ENCODE measurements at places on chromosomes 16 and 17. TPM values are rescaled to one million over a fixed set of nuclear protein-coding genes. Genes with fewer than 3 reads are reported as not detected.

GRCh38 chr17:79800325-79801155 is 3.7 kb upstream of the CBX8 start:
- peak; percentile 66 for DNase-seq

- no peak for DNase-seq
These were observed 43.7 kb downstream of the CDC27 start for GRCh38 chr17:47145351-47145750.

- DNase-seq: no peak
These were observed 8.2 kb upstream of the MMP2 start for GRCh38 chr16:55470533-55471371.

- DNase-seq: no peak
These were observed 210.0 kb upstream of the GSE1 start for GRCh38 chr16:85402910-85403692.

DNA sequence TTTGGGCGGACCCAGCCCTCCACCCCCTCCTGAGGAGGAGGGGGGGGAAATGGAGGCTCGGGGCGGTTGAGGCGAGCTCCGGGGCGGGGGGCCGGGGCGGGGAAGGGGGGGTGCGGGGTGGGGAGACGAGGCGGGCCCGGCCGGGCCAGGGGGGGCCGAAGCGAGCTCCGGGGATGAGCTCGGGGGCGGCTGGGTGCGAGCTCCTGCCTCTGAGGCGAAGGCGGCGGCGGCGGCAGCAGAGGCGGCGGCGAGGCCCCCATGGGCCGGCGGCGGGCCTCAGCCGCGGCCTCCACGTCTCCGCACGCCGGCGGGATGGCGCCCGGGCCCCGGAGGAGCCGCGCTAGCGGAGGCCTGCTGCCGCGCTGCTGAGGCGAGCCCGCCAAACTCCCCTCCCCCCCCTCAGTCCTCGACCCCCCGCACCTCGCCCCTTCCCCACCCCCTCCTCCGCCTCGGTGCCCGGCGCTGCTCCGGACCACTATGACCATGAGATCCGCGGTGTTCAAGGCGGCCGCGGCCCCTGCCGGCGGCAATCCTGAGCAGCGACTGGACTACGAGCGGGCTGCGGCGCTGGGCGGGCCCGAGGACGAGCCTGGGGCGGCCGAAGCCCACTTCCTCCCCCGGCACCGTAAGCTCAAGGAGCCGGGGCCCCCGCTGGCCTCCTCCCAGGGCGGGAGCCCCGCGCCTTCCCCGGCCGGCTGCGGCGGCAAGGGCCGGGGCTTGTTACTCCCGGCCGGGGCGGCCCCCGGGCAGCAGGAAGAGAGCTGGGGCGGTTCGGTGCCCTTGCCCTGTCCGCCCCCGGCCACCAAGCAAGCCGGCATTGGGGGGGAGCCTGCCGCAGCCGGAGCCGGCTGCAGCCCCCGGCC is 596 bp downstream of the MSL1 start:
- peak; percentile 57 for DNase-seq

DNA sequence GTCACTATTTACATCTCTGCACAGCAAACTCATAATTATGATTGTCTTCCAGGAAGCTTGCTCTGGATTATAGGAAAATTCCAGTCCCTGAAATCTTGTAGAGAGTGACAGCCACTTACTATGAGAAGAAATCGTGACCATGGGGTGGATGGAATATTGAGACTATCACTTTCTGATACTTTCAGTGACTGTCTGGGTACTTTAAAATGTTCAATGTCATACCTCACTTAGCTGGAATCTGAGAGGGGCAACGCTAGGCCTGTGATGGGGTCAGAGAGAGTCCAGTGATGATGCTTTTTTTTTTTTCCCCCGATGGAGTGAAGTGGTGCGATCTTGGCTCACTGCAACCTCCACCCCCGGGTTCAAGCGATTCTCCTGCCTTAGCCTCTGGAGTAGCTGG is 32.2 kb upstream of the RGS9 start:
- no peak for DNase-seq

GRCh38 chr17:35816723-35817122 is 7.4 kb downstream of the TAF15 start:
- no peak for DNase-seq

- DNase-seq: peak; percentile 26
These were observed 1.2 kb upstream of the YPEL2 start for GRCh38 chr17:59330053-59330942.

DNA sequence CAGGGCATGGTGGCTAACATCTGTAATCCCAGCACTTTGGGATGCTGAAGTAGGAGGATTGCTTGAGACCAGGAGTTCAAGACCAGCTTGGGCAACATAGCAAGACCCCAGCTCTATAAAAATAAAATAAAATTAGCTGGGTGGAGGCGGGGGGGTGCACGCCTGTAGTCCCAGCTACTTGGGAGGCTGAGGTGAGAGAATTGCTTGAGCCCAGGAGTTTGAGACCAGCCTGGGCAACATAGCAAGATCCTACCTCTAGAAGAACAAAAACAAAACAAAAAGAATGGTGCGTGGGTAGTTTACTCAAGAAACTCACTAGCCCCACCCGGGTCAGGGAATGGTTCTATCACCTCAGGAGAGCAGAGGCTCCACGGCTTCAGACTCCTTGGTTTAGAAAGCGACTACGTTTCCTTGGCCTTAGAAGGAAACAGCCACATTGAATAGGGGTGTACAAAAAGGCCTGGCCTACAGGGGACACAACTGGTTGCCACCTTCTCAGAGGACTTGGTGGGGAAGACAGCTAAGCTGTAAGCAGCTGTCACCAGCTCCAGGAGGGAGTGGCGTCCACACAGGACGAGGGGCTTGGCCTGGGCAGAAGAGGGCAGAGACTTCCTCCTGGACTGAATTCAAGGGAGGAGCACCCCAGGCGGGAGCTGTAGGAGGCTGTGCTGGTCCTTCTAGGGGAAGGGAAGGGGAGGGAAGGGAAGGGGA is 716 bp downstream of the TK1 start:
- DNase-seq: no peak

DNA sequence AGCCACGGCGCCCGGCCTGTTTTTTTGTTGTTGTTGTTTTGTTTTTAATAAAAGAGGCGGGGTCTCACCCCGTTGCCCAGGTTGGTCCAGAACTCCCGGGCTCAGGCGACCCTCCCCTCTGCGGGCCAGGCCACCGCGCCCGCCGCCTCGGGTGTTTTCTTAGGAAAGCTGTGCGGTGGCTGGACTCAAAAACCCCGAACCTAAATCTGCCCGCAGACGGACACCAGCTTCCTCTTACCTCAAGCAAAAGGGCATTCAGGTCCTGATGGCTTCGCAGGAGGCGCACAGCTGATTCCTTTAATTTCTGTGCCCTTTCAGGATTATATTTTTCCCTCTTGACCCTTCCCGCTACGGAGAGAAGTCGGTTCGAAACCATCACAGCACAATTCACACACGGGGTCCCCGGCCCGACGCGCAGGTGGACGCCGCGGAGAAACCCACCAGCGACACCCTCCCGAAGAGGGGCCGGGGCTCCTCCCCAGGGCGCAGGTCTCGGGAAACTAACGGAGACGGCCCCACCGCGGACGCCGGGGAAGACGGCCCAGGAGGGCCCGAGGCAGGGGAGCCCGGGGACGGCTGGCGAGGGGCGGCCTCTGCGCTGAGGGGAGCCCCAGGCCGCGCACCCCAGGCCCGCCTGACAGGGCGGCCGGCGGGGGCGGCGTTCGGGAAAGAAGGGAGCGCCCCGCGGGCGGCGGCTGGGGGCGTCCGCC is 653 bp downstream of the FANCA start:
- no peak for DNase-seq

GRCh38 chr16:2250652-2251295 is 613 bp downstream of the ECI1 start:
- peak; percentile 76 for DNase-seq

DNA sequence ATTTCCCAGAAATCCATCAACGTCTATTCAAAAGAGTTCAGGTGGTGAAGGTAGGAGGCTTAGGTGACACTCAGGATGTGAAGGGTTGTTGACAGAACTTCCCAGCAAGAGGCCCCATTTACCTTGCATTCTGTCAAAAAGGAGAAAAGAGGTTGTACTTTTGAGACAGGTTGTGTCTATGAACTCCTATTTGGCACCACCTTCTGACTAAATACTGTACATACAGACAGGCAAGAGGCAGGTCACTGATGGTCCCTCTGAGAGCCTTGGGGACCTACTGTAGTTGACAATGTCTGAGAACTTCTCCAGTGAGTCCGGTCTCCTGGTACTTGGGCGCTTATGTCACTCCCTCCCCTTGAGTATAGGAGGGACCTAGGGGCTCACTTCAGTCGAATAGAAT is 479.3 kb upstream of the ZFHX3 start:
- no peak for DNase-seq

- no peak for DNase-seq
These were observed 92.6 kb upstream of the ASIC2 start for GRCh38 chr17:33385713-33386112.

GRCh38 chr16:29899516-29900101 is at the start of gene SEZ6L2:
SEZ6L2 (minus strand) TSS chr16:29899550; CDS start chr16:29899019, 531 bp downstream.
- DNase-seq: peak; percentile 83

DNA sequence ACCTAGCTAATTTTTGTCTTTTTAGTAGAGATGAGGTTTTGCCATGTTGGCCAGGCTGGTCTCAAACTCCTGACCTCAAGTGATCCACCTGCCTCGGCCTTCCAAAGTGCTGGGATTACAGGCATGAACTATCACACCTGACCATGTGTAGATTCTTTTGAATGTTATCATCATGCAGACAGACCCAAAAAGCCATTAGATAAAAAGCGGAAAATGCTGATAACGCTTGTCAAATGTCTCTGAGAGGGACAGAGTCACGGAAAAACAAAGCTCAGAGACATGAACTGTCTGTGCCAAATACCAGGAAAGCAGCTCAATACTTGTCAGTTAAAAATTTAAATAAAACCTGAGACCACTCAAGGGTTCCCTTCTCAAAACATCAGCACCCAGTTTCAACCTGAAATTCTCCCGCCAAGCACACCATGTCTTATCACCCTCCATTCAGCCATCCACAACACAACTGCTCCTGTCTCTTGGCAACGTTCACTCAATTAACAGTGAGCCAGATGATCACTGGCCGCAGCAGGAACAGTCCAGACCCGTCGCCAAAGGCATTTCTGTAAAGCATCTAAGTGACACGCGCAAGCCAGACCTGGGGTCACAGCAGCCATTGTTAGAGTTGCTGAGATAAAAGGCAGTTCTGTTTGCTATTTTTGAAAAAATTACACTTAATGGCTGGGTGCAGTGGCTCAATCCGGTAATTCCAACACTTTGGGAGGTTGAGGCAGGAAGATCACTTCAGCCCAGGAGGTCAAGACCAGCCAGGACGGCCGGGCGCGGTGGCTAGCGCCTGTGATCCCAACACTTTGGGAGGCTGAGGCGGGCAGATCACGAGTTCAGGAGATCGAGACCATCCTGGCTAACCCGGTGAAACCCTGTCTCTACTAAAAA is 29.7 kb downstream of the FANCA start:
- no peak for DNase-seq

GRCh38 chr16:88705801-88706228 is 393 bp downstream of the RNF166 start:
- DNase-seq: peak; percentile 59

GRCh38 chr17:78395155-78395554 is 16.7 kb downstream of the PGS1 start:
- DNase-seq: no peak

DNA sequence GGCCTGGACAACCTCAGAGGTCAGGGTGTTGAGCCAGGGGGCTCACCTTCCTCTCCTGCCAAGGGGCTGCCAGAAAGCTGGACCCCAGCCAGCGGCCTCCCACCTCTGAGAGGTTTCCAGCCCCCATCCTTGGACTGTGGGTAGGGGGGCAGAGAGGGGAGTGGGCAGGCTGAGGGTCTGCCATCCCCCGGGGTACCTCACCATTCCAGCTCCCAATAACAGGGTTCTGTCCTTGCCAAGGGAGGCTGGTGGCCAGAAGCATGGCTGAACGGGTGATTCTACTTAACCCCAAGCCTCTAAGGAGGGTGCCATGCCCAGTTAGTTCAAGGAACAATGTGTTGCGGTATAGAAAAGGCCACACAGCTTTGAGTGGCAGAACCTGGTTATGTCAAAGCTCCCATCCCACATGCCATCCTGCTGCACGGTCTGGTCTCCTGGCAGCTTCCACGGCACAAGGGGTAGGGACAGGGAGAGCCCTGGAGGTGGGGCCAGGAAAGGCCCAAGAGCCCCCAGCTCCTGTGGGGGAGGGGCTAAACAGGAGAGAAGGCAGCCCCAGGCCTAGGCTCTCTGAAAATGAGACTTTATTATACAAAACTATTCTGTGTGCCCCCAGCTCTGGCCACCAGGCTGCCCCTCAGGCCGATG is 19.8 kb downstream of the B9D1 start:
- peak; percentile 46 for DNase-seq

DNA sequence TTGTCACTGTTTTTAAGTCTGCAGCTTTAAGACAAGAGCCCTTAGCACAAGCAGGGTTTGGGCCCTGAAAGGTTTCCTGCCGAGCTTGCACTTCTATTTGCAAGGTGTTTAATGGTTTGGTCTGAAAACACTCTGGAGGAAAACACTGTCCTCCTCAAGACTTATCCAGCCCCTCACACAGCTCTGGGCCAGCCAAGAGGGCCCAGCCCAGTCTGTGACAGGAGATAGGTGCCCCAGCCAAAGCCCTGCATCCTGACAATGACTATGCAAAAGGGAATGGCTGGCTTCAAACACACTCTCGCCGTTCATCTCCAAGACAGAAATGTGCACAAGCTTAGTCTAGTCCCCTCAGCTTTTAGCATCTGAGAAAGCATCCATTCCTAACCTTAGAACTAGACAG is 26.9 kb downstream of the MPG start:
- no peak for DNase-seq

GRCh38 chr16:50924759-50925545 is 183.1 kb downstream of the CYLD start:
- DNase-seq: no peak

DNA sequence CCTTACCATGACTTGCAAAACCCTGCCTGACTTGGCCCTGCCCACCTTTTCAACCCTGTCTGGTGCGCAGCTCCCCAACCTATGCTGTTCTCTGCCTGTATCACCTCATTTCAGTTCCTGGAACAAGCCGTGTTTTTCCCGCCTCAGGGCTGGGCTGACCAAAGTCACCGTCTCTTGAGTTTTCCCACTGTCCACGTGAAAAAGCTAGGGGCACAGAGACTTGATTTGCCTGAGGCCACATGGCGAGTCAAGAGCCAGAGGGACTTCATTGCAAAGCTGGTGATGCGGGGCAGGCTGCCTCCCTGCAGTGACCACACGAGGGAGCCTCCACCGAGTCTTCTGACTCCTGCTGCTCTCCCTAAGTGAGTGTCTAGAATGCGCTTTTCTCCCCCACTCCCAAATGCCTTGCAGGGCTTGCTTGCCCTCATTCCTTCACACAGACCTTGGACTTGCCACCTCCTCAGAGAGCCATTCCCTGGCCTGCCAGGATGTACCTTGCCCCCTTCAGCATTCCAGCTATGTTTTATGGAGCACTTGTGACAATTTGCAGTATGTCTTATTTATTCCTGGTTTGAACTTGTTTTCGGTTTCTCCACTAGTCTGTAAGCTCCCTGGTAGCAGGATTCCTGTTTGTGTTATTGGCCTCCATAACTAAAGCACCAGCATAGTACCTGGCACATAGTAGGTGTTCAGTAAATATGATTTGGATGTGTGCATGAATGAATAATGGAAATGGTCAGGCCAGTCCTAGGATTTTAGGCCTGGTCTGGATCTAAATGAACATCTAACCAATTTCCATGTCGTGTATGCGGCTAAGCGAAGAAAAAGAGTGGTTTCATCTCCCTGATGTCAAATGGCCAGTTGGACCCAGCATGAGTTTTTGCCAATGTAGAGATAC is 252.3 kb downstream of the SNX29 start:
- DNase-seq: peak; percentile 86

The CORO6 gene
- total RNA-seq: 13.9 TPM

The CHST5 gene
- total RNA-seq: 160 TPM

The HOXB6 gene
- total RNA-seq: 98.4 TPM

The RGS9 gene
- 8.6 TPM for total RNA-seq

The MAPK8IP3 gene
- total RNA-seq: 78.1 TPM

The CD300E gene
- not detected for total RNA-seq

The TNK1 gene
- 38.7 TPM for total RNA-seq

The C1QL1 gene
- total RNA-seq: not detected

Data from Peyer's patch (tissue), 4 donors.